A549 treated with CpdA at 1 μM for 4 hours (cell line): ENCODE measurements at places on chromosomes 3 and 15. TPM values are rescaled to one million over a fixed set of nuclear protein-coding genes. Genes with fewer than 3 reads are reported as not detected.

The TUSC7 gene
- not detected in 5 replicates for total RNA-seq

The GOLGA8B gene
- total RNA-seq, result 13.4 to 20.1 TPM (median 16.5 TPM) in 5 replicates

The TTC23 gene
- total RNA-seq, result 9.7 to 14.4 TPM (median 11.0 TPM) in 5 replicates

The SPRED1 gene
- 7.6 to 12.5 TPM (median 8.9 TPM) in 5 replicates for total RNA-seq

The RLBP1 gene
- total RNA-seq, result not detected in 5 replicates

The SLC12A1 gene
- not detected in 5 replicates for total RNA-seq

The ITIH3 gene
- total RNA-seq, result 0.05 to 0.24 TPM in 2 of 5 replicates, not detected in the others

The RIOX2 gene
- total RNA-seq, result 31.2 to 32.6 TPM (median 32.2 TPM) in 5 replicates

The ACKR2 gene
- total RNA-seq, result 0.07 TPM in 1 of 5 replicates, not detected in the others

The SERPINI2 gene
- total RNA-seq, result not detected in 5 replicates

The CHDH gene
- 2.3 to 3.5 TPM (median 2.7 TPM) in 5 replicates for total RNA-seq

The DUOXA2 gene
- total RNA-seq, result not detected in 5 replicates

The PLA2G4B gene
- 1.4 to 3.3 TPM (median 1.8 TPM) in 5 replicates for total RNA-seq

The GAP43 gene
- 0.05 to 0.08 TPM in 2 of 5 replicates, not detected in the others for total RNA-seq

The KNG1 gene
- total RNA-seq, result not detected in 5 replicates

The IGF2BP2 gene
- total RNA-seq, result 8.7 to 11.8 TPM (median 9.7 TPM) in 5 replicates

The GHSR gene
- not detected in 5 replicates for total RNA-seq

The HYKK gene
- 5.5 to 9.0 TPM (median 6.7 TPM) in 5 replicates for total RNA-seq

The ERICH6 gene
- total RNA-seq, result 0.05 TPM in 1 of 5 replicates, not detected in the others

The STRC gene
- 0.09 to 0.45 TPM (median 0.13 TPM) in 5 replicates for total RNA-seq

The ZNF662 gene
- total RNA-seq, result not detected in 5 replicates

The MINAR1 gene
- total RNA-seq, result 0.52 to 0.67 TPM (median 0.57 TPM) in 5 replicates

The SPINK8 gene
- total RNA-seq, result not detected in 5 replicates

The TMEM108 gene
- total RNA-seq, result not detected in 5 replicates

The MAP1A gene
- total RNA-seq, result 0.70 to 1.0 TPM (median 0.81 TPM) in 5 replicates

The LTF gene
- total RNA-seq, result 0.07 TPM in 1 of 5 replicates, not detected in the others

The SERINC4 gene
- 0.05 to 0.12 TPM (median 0.08 TPM) in 4 of 5 replicates, not detected in the other for total RNA-seq

The RHOV gene
- 4.1 to 7.3 TPM (median 5.8 TPM) in 5 replicates for total RNA-seq

The TM4SF18 gene
- 42.4 to 49.6 TPM (median 45.0 TPM) in 5 replicates for total RNA-seq

The POTEB3 gene
- not detected in 5 replicates for total RNA-seq

The PPP2R3A gene
- total RNA-seq, result 2.3 to 3.8 TPM (median 2.9 TPM) in 5 replicates

The SLC9C1 gene
- total RNA-seq, result not detected in 5 replicates

The PDCD7 gene
- 25.7 to 29.9 TPM (median 26.4 TPM) in 5 replicates for total RNA-seq
